ENCODE measurements at places on chromosomes 3 and 15.

- ATAC-seq, result no peak
Measured at GRCh38 chr3:150662410-150663200, 41.1 kb downstream of the ERICH6 start.

- peak; percentile 39 for ATAC-seq
Measured at GRCh38 chr3:196774848-196775422, 35.3 kb downstream of the PAK2 start.

- no peak for ATAC-seq
Measured at GRCh38 chr3:101010296-101010695, 17.1 kb upstream of the ABI3BP start.

- no peak for ATAC-seq
Measured at GRCh38 chr3:140950863-140951262, 9.2 kb downstream of the SLC25A36 start.

DNA sequence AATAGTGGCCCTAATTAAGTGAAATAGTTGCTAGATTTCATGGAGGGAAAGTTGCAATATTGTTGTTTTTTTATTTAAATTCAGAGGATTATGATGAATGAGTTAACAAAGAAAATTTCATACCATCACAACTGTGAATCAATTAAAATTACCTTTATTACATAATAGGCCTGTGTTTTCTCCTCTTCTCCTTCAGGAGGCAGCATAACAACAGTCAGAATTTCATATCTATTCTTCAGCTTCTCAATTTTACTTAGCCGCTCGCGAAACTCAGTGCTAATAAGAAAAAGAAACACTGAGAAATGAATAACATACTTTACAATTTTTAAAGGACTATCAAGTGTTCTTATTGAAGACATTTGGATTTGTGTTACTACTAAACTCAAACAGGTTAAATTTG, 29.4 kb downstream of the TTC14 start:
- ATAC-seq, result no peak

- no peak for ATAC-seq
Measured at GRCh38 chr3:89560568-89560967, 453.1 kb downstream of the EPHA3 start.

- peak; percentile 83 for ATAC-seq
Measured at GRCh38 chr3:186640473-186640818, 247 bp downstream of the FETUB start.

Data from esophagus mucosa (tissue), 1 donor.